CD8-positive, alpha-beta T cell (primary cell): ENCODE measurements at places on chromosomes 13 and 19.

- DNase-seq = no peak
Measured at GRCh38 chr13:20344836-20345490, 112.8 kb upstream of the GJB6 start.

DNA sequence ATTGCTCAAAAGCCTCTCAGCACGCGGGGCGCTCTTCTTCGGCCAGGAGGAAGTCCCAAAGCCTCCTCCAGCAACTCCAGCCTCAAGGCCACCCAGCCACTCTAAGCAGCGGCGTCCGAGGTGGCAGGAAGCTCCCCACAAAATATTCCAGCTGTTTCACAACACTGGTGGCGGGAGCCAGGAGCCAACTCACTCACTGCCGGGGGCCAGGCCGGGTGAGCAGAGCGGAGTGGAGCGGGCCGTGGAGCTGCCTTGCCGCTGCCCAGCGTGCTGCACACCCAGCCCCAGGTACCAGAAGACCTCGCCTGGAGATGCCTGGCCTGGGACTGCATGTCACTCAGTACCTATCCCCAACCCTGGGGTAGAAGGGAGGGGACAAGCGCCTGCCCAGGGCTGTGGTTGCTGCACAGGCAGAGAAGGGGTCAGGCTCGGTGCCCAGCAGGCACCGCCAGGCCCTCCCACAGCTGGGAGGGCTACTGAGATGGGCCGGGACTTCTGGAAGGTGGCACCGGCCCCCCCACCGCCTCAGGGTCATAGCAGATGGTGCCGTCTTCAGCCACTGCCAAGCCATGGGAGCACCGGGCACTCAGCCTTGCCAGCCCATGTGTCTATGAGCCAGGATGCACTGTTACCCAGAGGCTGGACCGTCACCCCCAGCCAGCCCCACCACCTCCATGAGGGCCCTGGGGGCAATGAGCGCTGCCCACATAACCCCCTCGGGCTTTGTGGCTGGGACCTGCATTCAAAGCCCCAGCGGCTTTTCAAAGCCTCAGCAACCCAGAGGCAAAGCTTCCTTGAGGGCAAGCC lies 59.2 kb downstream of the MLLT1 start:
- no peak for DNase-seq

DNA sequence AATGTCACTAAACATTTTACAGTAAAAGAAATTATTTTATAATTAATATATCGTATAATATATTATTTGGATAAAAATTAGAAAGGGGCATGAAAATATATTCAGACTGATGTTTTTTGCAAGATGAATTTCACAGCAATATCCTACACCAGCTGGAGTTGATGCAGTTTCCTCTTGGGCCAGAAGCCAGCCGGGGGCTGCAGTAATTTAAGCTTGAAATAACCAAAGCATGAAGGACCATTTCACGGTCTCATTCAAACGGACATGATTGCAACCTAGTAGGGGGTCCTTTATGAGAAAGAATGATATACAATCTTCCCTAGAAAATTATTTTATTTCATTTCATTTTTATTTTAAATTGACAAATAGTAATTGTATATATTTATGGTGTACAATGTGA lies 797.2 kb upstream of the PCDH9 start:
- no peak for DNase-seq

DNA sequence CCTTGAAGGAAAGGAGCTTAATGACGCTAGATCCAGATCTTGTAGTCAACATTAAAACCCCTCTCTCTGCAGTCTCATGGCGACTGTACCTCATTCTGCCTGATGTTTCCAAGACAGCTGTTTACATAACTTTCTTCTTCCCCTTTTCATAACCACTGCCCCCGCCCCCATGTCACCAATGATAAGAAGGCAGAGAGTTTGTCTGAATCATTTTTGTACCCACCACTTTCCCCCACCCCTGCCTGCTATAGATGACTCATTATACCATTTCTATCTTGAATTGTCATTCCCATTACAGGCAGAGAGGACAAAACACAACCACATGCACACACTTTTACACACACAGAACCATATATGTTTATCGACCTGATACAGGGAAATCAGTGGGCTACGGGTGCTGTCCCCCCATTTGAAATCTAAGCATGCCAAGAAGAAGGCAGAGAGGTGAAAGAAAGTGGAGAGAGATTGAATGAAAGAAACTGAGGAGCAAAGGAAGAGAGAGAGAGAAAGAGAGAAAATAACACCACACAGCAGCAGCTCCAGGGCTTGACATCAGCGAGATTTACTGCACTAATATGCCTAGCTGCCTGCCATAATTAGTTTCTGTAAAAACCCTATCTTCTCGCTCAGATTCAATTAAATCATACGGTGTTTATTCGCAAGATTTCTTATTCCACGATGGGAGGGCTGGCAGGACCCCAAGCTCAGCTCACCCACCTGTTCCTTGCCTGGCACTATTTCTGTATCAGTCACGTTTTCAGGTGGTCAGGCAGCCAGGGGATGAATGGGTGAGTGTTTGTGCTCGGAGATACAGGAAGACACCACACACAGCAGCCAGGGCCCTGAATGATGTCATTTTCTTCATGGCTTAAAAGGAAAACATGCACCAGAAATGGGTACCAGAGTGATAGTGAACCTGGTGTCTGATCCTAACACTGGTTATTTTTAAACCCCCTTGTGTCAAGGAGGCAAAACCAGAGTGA lies 114.3 kb upstream of the SERP2 start:
- DNase-seq = peak; percentile 77

DNA sequence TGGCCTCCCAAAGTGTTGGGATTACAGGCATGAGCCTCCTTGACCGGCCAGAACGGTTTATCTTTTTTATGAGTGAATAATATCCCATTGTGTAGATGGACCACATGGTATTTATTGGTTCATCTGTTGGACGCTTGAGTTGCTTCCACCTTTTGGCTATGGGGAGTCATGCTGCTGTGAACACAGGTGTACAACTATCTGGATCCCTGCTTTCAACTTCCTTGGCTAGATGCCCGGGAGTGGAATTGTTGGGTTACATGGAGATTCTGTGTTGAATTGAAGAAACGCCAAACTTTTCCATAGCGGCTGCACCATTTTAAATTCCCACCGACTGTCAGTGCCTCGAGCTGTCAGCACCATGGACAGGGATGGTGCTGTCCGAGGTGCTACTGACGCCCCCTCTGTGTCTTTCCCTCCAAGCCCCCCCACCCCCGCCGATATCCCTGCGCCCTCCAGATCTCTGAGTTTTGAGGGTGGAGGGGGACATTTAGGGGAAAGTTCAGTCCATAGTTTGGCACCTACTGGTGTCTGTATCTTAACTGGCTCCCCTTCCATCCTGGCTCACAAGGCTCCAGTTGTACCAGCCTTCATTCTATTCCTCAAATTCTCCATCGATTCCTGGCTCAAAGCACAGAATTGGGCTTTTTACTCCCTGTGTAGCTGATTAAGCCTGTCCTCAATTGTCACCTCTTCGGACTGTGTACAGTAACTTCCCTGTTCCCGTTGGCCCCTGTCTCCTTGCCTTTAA lies 27.3 kb downstream of the PNPLA6 start:
- no peak for DNase-seq

GRCh38 chr19:3163230-3163886 lies 15.2 kb upstream of the S1PR4 start:
- peak; percentile 62 for DNase-seq

- no peak for DNase-seq
Measured at GRCh38 chr19:7418596-7418995, 69.9 kb downstream of the ARHGEF18 start.

DNA sequence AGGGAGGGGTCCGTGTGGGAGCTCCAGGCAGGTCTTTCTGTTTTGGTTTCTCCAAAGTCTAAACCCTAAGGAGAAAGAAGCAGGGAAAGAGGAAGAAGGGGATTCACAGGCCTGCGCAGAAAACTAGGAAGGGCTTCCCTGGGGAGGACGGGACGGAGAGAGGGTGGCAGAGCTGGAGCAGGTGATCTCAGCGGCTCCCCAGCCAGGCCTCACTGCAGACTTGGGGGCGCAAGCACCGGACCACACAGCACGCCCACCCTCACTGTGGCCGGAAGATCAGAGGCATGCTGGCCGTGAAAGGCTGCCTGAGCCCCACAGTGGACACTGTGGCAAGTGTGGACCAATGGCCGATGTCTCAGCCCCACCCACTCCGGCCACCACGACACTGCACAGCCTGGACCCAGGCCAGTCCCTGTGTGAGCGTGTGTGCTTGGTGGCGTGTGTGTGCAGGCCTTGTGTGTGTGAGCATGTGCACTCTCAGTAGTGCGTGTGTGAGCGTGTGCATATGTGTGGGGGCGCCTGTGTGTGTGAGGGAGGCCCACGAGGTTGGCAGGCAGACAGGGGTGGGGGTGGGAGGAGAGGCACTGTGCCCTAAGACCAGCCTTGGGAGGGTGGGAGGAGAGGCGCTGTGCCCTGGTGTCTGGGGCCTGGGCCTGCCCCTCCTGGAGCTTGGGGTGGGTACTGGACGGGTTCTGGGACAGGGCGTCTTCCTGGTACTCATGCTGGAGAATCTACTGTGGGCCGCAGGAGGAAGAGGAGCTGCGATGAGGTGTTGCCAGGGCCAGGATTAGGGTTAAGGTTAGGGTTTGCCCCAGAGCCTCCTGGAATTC lies 15.4 kb upstream of the TMEM255B start:
- DNase-seq = no peak

DNA sequence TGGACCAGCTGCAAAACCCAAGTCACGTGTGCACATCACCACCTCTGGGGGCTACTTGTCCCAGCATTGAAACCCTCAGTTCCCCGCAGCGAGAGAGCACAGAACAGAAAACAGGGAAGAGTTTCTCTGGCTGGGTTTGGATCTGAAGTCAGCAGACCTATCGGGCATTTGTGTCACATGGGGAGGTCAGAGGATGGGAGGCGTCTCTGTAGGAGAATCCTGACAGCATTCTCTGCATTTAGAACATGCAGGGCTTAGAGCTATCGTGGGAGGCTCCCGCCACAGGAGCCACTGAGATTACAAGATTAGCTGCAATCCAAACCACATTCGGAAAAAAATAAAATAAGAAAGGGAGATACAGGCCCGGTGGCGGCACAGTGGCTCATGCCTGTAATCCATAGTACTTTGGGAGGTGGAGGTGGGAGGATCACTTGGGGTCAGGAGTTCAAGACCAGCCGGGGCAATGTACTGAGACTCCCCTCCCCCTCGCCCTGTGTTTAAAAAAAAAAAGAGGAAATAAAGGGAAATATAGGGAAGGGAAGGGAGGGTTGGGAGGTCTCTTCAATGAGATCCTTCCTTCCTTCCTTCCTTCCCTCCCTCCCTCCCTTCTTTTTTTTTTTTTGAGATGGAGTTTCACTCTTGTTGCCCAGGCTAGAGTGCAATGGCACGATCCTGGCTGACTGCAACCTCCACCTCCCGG lies 2.9 kb upstream of the TLE6 start:
- no peak for DNase-seq

- no peak for DNase-seq
Measured at GRCh38 chr19:15251010-15251748, 18.9 kb upstream of the EPHX3 start.

DNA sequence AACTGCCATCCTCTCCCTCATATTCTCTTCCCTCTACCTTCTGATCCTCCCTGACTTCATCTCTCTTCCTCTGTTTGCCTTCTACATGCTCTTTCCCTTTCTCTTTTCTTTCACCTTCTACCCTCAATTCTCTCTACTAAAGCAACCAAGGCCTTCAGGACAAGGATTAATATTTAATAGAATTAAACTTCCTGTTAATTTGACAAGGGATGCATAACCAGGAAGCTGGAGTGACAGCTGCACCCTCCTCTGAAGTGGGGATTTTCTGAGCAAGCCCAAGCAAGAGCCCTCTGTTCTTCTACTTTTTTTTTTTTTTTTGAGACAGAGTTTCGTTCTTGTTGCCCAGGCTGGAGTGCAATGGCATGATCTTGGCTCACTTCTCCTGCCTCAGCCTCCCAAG lies 63.4 kb upstream of the MED4 start:
- no peak for DNase-seq

- DNase-seq = no peak
Measured at GRCh38 chr19:50837300-50837699, 3.9 kb upstream of the KLK15 start.

DNA sequence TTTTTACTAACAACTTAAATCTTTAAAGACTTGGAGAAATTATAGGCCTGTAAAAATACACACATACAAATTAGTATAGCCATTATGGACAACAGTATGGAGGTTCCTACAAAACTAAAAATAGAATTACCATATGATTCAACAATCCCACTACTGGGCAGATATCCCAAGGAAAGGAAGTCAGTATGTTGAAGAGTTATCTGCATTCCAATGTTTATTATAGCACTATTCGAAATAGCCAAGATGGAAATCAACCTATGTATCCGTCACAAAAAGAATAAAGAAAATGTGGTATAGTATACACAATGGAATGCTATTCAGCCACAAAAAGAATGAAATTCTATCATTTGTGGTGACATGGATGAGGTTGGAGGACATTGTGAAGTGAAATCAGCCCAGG lies 37.2 kb downstream of the SLITRK1 start:
- DNase-seq = no peak

DNA sequence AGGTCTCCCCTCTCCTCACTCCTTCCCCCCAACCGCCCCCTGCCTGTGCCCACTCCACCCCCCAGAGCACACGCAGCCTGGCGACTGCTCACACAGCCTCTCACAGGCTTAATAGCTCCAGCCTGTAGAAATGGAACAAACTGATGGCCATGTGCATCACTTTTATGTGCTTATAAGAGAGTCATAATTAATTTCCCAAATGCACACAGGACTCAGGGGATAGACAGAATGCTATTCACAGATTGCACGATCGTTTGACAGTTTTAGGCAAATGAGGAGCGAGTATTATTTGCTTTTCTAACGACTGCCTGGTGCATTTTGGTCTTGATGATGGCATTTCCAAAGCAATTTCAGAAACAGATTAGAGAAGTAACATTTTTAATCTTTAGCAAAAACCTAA lies 97.7 kb upstream of the VSTM2B start:
- no peak for DNase-seq

- DNase-seq = no peak
Measured at GRCh38 chr13:70666883-70667556, 558.8 kb upstream of the KLHL1 start.

GRCh38 chr19:46787331-46788261 lies 798 bp downstream of the SLC1A5 start:
- peak; percentile 53 for DNase-seq
